ENCODE measurements at places on chromosomes 2 and 18. TPM values are rescaled to one million over a fixed set of nuclear protein-coding genes. Genes with fewer than 3 reads are reported as not detected.

GRCh38 chr2:195395362-195395761 is 261.7 kb upstream of the SLC39A10 start:
- no peak for DNase-seq

GRCh38 chr2:177553176-177553884 is 160.8 kb downstream of the AGPS start:
- DNase-seq: no peak

DNA sequence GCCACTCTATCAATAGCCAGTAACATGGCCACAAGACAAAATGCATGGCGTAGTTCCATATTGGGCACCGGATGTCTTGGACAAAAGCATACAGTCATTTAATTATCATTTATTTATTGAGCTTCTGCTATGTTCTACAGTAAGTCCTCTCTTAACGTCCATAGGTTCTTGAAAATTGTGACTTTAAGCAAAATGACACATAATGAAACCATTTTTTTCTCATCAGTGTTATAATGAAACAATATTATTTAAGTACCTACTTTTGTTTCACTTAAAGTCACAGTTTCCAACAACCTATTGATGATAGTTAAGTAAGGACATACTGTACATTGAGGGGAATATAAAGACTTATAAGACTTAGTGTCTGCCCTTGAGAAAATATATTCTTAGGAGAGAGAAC is 84.9 kb downstream of the XRCC5 start:
- DNase-seq: no peak

LAMA3 gene
- total RNA-seq: 0.05 TPM

ERICH2 gene
- total RNA-seq: not detected

GREB1L gene
- not detected for total RNA-seq

MAB21L4 gene
- not detected for total RNA-seq

DYNAP gene
- total RNA-seq: not detected

Measured in activated T-helper 2 cell treated with anti-CD3 and anti-CD28 coated beads, Interferon-gamma antibody, Interleukin-2, Interleukin-4, amounts not matched to agents 10 μg/mL and 5 μg/mL and 100 μg/mL, durations not matched to agents 14 hours and 24 hours and 36 hours (primary cell).